ENCODE measurements at places on chromosomes 16 and 17. TPM values are rescaled to one million over a fixed set of nuclear protein-coding genes. Genes with fewer than 3 reads are reported as not detected.

DNA sequence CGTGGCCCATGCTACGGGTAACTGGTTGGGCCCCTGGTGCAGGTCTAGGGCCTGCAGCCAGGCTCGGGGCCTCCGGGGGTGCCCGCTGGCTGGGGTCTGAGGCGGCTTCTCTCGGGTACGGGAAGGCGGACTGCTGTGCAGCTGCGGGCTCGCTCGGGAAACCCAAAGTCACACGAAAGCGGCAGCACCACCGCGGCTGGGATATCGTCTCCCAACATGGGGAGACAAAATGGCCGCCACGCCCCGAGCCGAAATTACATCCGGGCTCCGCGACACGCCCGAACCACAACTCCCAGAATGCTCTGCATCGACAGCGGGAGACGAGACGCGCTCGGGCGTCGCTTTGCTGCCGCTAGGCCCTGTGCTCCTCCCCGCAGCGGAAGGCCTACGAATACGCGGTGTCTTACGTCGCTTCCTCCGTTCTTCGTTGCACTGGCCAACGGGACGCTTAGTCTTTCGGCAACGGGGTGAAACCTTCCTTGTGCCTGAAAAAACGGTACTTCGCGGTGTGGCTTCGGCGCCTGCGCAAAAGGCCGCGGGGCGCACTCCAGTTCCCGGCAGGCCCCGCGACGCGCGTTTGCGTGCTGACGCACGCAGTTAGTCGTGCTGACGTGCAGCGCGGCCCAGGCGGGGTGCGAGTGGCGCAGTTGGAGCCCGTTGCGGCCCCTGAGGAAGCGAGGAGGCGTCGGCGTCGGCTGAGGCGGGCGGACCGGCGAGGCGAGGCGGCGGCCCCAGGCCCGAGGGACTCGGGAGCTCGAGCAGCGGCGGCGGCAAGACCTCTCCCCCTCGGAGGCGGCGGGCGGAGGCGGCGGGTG is at the start of gene SRRM2:
SRRM2 (plus strand) TSS at position 604 of the 815 bp plus-strand sequence. CDS start 3,727 bp downstream, outside the sequence.
- peak; percentile 97 for DNase-seq

GRCh38 chr17:77509089-77509488 is 368.3 kb downstream of the SEC14L1 start:
- DNase-seq = no peak

Gene HBQ1
- total RNA-seq = 0.63 TPM

DNA sequence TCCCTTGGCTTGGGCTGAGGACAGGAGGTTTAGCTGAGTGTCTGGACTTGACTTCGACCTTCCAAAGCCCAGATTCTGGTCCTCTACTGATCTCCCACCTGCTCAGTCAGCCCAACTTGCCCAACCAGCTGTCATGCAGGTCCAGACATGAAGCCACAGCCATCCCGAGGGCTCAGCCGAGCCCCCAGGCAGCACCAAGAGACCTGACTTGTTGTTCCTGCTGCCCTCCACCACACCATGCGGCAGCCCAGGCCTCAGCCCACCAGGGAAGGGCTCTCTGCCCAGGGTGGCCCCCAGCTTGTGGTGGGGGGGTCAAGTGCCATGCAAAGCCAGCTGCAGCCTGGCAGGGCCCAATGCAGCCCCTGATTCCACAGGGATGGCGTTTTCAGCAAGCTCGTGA is 17.2 kb upstream of the CACNG4 start:
- DNase-seq = no peak

GRCh38 chr17:40190197-40191021 is 13.1 kb downstream of the RAPGEFL1 start:
- DNase-seq = no peak

DNA sequence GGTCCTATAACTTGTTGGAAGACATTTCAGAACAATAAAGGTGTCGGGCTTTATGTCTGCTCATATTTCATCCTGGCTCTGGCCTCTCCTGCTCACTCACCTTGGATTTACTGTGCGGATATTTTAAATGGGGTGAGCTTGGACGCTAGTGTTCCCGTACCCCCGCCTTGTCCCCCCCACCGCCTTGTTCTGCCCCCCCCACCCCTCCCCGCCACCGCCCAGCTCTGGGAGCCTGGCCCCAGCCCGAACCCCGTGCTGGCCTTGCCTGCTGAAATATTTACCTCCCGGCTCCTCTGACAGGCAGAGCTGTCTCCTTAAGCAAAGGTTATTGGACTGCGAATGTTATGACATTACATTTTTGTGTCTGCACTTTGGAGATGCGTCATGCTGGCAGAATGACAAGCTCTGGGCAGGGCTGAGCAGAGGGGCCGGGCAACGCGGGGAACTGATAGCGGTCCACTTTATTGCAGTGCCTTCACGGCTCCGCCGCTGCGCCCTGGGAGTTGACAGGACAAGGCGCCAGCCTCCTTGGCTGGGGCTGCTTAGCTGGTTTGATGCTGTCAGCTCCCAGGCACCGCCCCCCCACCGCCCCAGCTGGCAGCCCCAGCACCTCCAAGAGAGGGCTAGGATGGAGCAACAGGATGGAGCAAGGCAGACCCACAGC is 222.5 kb upstream of the GSE1 start:
- DNase-seq = peak; percentile 93

DNA sequence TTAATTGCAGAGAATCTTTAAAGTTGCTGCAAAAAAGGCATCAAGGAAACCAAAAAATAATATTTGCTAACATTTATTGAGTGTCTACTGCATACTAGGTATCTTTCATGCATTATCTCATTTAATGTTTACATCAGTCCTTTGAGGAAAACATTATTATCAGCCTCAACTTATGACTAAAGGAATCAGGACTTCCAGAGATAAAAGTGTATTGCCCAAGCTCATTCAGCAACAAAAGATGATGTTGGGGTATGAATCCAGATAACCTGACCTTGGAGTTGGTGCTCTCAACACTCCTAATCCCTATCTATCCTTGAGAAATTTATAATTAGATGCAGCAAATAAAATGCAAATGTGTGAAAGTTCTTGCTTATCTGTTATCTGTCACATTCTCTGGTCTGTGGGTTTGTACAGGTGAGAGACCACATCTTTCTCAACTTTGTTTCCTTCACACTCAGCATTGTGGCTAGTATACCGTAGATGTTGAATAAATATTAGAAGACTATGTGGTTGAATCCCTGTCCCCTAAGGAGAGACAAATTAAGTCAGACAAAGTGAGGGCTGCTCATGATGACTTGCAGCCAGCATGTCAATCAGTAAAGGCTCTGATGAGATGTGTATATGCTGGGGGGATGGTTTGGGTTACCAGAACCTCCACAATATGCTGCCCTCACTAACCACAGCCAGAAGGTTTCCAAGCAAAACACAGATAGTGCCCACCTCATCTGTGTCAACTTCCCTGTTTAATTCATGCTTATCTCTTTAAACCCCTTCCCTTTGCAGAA is 82.6 kb downstream of the NOG start:
- DNase-seq = no peak

Gene SLFN11
- 99.2 TPM for total RNA-seq

Data from fibroblast of the aortic adventitia (primary cell).